ENCODE measurements at places on chromosomes 13 and 19.

- DNase-seq = no peak
Observed at GRCh38 chr13:49828453-49828852, 36.0 kb upstream of the KPNA3 start.

DNA sequence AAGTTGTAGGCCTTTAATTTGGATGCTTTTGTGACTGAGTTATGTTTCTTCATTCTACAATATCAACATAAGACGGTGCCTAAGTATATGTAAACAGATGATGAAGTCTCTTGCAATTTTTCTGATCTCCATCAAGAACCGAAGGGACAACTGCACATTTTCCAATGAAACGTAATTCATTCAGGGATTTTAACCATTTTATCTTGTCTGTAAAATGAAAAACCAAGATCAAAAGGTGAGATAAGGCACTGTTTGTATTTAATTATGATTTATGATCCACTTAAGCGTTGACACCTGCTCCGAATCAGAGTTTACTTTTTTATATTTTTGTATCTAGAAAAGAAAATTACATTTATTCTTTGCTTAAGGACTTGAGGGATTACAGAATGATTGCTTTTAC is 556.8 kb upstream of the ARGLU1 start:
- DNase-seq = no peak

DNA sequence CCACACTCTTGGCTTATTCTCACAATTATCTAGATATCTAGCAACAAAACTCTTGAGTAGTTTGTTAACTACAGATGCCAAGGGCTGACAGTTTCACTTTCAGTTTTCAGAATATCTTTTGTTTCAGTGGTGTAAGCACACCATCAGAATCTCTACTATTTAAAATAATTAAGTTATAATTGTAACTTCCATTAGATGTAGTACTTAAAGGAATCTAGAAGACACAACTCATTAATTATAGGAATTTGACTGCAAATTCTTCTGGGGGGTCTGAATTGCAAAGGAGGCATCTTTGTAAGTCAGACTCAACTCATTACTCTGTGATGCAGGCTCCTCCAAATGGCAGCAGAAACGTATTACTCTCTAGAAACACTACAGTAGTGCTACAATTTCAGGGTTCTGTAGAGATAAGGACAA is 44.9 kb upstream of the USPL1 start:
- peak; percentile 57 for DNase-seq

DNA sequence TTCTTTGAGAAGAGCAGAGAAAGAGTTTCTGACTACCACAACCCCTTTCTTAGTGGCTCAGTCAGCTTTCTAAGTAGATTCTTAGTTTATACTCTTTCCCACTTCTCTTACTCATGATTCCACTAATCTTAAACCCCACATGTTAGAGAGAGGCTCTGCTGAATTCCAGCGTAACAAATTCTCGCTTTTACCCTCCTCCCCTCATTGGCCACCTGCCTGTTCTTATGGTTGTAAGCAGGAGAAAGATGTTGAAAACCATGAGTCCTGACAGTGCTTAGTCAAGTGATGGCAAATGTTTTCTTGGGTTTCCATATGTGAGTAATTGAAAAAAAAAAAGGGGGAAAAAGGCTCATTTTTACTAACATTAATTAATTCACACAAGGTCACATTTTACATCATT is 125.9 kb downstream of the ZDHHC20 start:
- no peak for DNase-seq

DNA sequence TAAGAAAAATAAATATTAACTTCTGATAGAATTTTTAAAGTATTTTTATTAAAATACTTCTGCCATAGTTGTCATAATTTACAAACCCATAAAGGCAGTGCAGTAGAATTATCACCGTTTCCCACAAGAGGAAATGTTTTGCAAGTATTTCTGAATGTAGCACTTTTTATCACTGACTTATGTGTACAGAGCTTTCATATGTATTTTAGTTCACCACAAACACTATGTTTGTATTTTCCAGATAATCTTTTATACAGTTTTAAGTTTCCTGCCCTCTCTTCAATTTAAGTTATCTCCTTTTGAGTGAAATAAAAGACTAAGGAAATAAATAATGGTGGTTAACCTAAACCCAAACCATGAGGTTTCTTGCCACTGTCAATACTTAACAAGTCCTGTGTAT is 24.2 kb downstream of the MIPEP start:
- DNase-seq = no peak
